ENCODE measurements at places on chromosomes 5 and 9.

DNA sequence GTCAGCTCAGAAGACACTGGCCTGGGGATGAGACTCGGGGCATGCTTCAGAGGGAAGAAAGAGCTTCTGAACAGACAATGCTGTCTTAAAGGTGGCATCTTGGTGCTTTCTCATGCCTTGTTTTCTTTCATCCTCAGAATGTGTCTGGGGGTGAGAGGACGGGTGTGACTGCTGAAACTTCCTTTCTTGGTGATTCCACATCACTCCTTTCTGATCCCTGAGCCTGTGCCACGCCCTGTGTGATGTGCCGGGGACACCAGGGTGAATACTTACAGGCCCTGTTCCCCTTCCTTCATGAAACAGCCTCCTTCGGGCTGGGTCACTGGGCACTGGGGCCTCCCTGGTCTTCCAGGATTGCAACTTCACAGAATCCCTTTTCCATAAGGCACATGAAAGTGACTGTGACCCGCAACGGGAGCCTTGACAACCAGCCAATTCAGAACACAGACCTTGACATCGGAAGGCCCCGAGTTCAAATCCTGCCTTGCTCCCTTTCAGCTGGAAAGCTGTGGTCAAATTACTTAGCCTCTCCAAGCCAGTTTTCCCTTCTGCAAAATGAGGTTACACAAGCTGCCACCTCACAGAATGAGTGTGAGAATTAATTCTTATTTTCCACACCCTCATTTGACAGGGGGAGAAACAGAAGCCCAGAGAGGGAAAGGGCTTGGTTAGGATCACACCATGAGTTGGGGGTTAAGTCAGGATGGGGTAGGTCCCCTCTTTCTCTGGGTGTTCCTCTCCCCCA, 44.1 kb upstream of the IL17B start:
- no peak for DNase-seq

- no peak for DNase-seq
Observed at GRCh38 chr5:154440540-154440939, 5.3 kb upstream of the SAP30L start.

DNA sequence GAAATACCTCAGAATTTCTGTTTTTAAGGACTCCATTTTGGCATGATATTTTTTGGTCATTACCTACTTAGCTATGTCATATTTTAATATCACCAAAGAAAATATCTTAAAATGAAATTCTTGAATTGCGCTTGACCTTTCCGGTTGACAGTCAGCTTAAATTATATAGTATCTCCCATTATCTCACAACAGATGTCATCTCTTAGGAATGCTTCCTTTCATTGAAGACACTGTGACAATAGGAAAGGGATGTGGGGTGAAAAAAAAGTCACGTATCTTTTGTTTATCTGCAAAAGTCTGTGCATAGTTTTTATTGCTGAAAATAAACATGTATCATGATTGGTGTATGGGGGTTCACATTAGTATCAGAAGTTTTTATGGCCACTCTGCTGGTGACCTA, 105.8 kb downstream of the INVS start:
- DNase-seq = no peak

DNA sequence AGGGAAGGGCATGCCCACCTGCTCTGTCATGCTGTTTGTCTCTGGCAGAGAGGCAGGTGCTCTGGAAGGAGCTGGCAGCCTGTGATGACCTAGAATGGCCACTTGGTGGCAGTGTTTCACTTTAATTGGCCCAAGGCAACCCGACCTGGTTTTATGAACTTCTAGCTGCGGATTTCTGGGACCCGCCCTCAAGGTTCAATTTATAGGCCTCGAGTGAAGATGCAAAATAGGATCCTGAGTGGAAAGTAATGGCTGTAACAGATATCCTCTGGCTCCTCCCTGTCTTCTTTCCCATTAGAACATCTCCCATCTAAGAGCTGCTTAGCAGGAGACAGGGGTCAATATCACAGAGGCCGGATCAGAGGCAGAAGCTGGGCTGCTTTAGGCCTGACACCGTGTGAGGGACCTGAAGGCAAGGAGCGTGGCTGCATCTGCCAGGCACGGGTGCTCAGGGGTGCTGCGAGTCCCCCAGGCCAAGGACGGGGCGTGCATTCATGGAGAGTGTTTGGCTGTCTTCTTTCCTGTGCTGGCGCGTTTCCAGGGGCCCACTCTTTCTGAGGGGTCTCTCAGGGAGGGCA, 56.7 kb upstream of the SLC28A3 start:
- DNase-seq = peak; percentile 47
